ENCODE measurements at places on chromosomes 7 and 10.

GRCh38 chr10:43479275-43479674 is 42.4 kb downstream of the ZNF487 start:
- DNase-seq, result no peak

DNA sequence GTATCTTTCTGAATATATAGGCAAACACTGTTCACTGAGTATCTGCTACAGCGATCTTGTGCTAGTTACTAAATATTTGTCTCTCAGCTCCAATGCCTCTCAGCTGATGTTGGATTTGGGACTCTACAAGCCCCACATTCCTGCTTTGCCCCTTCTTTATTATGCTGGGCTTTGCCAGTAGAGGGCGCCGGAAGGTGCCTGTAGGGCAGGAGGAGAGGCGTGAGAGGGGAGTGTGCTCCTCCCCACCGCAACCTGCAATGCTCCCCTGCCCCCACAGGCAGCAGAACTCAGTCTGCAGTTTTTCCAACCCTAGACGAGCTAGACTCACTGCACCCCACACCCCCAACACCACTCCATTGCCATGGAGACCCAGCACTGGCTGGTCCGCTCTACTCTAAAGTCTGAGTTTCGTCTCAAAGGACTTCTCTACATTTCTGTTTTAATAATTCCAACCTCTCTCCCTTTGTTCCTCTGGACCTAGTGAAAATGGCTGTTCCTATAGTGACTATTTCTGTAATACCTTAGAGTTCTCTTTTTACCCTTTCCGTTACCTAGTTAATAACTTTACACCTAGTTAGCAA is 337.6 kb downstream of the CCSER2 start:
- no peak for DNase-seq

GRCh38 chr7:20152511-20152910 is 64.7 kb downstream of the MACC1 start:
- no peak for DNase-seq

GRCh38 chr7:112192236-112193154 is 13.7 kb downstream of the DOCK4 start:
- DNase-seq, result no peak

DNA sequence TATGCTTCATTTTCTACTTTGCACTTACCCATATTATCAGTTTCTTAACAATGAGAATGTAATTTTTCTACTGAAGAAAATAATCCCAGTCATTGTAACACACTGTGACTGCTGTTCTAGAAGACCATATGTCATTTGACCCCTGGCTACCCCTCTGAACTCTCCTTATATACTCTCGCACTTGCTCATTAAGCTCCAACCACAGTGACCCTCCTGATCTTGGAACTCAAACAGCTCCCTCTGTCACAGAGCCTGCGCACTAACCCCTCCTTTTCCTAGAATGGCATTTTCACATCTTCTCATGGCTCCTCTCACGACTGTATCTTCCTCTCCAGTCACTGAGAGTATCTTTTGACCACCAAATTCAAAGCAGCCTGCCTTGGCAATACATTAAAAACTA is 169.7 kb downstream of the CACNA2D1 start:
- no peak for DNase-seq

DNA sequence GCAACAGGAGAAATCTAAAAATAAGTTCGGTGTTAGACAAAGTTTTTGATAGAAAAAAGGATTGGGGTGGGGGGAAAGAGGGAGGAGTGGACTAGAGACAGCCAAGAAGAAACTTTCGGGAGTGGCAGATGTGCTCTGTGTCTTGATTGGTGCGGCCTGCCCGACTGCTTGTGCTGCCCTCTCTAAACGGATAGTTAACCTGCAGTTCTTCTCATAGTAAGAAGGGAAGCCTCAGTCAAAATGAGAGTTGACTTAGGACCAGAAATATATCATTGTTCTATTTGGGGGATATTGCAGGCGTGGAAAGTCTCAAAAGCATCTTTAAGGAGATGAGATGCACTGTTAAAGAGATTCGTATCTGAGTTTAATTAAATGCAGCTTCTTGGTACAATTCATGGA is 39.3 kb downstream of the UBE3C start:
- DNase-seq, result no peak

- DNase-seq, result no peak
Measured at GRCh38 chr10:13086056-13086455, 13.9 kb upstream of the OPTN start.

DNA sequence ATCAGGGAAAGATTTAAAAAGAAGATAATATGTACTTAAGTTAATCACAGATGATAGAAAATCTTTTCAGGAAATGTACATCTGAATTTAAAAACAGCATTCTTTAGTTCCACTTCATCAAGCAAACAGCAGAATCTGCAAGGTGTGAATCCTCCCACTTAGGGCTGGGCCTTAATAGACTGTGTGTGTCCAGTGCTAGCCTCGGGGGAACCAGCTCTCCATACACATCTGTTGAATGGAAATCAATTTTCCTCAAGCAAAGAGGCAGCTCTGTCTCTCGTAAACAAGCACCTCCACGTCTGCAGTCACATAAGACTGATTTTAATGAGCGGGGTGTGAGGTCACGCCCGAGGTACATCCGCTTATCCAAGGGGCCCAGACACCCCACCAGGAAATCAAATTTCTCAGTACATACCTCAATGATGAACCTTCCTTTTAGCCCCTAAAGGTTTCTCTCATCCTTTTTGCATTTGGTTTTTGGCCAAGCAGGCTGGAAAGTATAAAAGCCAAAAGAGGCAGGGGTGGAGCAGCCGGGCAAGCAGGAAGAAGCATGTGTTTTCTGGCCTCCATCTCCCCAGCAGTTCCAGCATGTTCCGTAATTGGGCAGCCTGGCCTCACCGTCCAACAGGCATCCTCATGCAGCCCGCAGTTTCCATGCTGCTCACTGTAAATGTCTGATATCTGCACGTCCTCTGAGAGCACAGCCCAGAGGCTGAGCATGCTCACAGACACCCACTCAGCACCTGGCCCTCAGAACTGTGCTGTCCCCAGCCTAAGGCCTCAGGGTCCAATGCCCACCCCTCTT is 131.3 kb downstream of the GLI3 start:
- no peak for DNase-seq

- no peak for DNase-seq
Measured at GRCh38 chr7:131436384-131436783, 108.7 kb downstream of the MKLN1 start.

GRCh38 chr7:114084472-114085312 is 165.9 kb upstream of the PPP1R3A start:
- no peak for DNase-seq

- DNase-seq, result no peak
Measured at GRCh38 chr10:3103646-3104045, 36.3 kb downstream of the PFKP start.

GRCh38 chr10:88565072-88565471 is 18.0 kb downstream of the RNLS start:
- no peak for DNase-seq

GRCh38 chr10:116470071-116470470 is 42.4 kb downstream of the PNLIPRP3 start:
- no peak for DNase-seq

- peak; percentile 71 for DNase-seq
Measured at GRCh38 chr7:94064541-94065191, 60.5 kb upstream of the BET1 start.

GRCh38 chr7:73746378-73746777 is 7.8 kb upstream of the ABHD11 start:
- no peak for DNase-seq

GRCh38 chr7:48016641-48017040 is 12.3 kb downstream of the SUN3 start:
- no peak for DNase-seq

- no peak for DNase-seq
Measured at GRCh38 chr7:21317966-21318915, 109.6 kb upstream of the SP4 start.

- DNase-seq, result no peak
Measured at GRCh38 chr7:114916261-114916892, 5.5 kb upstream of the MDFIC start.

GRCh38 chr7:105461518-105461917 is 60.6 kb downstream of the PUS7 start:
- DNase-seq, result no peak

GRCh38 chr10:86661161-86662025 is 6.9 kb upstream of the LDB3 start:
- DNase-seq, result no peak

GRCh38 chr10:117364110-117364960 is 10.9 kb downstream of the PDZD8 start:
- no peak for DNase-seq

DNA sequence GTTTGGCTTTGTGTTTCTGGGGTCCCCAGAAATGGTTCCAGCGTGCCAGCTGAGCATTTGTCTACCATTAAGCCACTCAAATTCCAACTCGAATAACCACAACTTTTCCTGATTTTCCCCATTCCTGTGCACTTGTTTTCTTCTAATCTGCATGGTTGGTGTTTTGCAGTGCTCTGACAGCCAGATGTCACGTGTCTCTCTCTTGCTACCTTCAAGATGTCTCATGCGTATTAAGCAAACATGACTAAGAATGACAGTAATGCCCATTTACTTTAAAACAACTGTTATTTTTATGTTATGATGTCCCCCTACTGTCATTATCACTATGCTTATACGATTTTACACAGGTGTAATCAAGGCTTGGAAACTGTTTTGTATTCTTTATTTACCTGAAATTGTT is 35.2 kb upstream of the MXI1 start:
- DNase-seq, result no peak

- no peak for DNase-seq
Measured at GRCh38 chr10:105538874-105539273, 897.8 kb downstream of the SORCS3 start.
